Stimulated activated CD4-positive, alpha-beta T cell treated with anti-CD3 and anti-CD28 coated beads, Interleukin-1b, Interleukin-23, amount 100 ng/mL, for 24 hours (primary cell): ENCODE measurements at places on chromosomes 11 and 22.

DNA sequence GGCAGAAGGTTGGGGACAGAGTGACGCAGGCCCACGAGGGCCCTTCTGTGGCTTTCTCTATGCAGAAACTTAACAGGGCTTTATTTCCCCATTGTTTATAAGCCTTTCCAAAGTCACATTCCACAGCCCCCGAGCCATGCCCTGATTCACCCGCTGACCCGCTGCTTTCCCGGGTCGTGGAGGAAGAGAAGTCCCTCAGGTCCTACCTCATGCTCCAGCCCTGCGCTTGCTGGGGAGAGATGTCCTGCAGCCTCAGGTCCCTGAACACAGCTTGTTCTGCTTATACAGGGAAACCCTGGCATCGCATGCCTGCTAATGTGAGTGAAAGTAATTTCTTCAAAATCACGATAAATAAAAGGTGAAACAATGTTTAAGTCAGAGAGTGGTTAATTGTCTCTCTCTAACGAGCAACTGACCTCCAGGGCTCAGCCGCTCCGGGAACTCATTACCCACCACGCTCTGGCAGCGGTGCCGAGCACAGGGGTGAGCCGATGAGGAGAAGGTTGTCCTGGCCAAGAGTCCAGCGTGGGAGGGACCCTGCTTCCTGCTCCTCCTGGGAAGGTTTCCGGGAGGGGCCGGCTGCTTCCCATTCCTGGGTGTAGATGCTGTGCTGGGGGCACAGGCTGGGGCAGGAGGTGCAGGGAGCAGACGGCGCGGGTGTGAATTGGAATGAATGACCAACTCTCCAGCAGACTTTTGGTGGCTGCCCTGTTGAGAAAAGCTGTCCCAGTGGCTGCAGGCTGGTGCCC is 595.2 kb downstream of the BRD1 start:
- DNase-seq = no peak

- no peak for DNase-seq
Measured at GRCh38 chr11:3849297-3849874, 6.1 kb upstream of the STIM1 start.

DNA sequence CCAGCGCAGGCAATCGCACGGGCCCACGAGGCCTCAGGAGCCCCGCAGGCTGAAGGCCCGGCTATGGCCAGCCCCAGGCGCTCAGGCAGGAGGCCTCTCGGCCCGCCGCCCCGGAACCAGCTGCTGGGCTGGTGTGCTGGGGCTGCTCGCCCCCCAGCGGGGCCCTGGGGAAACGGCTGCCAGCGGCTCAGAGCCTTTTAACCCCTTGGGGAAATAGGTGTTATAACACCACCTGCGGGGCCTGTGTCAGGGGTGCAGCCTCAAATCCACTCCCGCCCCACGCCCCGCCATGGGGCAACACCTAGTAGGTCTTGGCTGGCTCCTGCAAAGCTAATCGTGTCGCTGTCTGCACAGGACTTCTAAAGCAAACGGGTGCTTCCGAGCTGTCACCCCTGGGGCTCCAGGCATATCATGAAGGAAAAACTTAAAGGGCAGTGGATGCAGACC is 237.4 kb downstream of the TTC28 start:
- peak; percentile 59 for DNase-seq

- no peak for DNase-seq
Measured at GRCh38 chr22:37287550-37287951, 5.2 kb downstream of the CYTH4 start.

DNA sequence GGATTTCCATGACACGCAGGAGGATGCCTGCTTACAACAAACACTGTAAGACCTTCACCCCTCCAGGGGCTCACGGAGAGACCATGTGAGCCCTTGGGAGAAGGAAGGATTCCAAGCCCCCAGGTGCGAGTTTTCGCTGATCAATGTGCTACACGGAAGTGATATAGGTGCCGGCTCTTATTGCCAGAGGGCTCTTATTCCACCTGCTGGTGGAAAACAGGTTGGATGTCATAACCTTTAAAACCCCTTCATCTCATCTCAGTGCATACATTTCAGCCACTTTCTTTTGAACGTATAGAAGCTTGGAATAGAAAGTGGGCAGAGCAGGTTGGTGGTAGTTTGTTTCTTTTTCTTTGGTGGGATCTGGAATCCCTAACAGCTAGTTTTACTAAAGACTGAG is 25.8 kb downstream of the LAYN start:
- DNase-seq = no peak

DNA sequence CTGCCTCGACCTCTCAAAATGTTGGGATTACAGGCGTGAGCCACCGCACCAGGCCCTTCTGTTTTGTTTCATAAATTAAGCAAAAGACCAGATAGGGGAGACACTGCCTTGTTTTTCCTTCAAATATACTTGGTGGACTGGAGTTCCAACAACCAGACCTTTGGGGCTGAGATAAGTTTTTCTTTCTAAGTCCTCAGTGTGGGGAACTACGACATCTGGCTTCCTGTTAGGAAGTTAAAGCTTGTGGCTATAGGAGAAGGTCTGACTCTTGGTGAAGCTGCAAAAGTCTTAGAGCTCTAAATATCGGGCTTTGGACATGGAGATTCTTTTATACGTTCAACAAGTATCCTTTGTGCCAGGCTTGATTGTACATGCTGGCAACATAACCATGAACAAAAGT is 64.1 kb upstream of the EED start:
- no peak for DNase-seq

DNA sequence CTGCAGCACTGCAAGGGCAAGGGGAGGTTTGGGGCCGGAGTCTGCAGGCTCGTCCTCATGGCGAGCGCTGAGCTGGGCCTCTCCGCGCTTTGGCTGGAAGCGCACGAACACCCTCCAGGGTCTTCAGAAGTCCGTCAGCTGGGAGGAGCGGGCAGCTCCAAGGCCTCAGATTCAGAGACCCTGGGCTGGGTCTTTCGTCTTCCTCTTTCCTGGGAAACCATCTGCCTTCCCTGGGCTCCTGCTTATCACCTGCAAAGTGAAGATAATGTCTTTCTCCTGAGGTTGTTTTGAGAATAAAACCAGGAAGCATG is 525.6 kb downstream of the BRD1 start:
- DNase-seq = no peak

DNA sequence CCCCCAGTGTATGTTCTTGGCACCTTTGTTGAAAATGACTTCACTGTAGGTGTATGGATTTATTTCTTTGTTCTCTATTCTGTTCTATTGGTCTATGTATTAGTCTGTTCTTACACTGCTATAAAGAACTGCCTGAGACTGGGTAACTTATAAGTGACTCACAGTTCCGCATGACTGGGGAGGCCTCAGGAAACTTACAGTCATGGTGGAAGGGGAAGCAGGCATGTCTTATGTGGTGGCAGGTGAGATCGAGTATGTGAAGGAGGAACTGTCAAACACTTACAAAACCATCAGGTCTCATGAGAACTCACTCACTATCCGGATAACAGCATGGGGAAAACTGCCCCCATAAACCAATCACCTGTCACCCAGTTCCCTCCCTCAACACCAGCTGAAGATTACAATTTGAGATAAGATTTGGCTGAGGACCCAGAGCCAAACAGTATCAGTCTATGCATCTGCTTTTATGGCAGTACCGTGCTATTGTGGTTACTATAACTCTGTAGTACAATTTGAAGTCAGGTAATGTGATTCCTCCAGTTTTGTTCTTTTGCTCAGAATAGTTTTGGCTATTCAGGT is 836.2 kb downstream of the DLG2 start:
- DNase-seq = no peak

DNA sequence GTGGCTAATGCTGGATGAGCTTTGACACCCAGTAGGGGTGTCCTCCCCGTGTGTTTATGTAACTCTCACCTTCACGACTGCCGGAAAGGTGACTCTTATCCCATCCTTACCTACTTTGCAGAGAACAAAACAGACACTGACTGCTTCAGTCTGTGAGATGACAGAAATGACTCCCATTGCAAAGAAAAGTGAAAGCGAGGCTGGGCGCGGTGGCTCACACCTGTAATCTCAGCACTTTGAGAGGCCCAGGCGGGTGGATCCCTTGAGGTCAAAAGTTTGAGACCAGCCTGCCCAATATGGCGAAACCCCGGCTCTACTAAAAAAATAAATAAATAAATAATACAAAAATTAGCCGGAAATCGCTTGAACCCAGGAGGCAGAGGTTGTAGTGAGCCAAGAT is 106.4 kb upstream of the ANO1 start:
- DNase-seq = no peak

- no peak for DNase-seq
Measured at GRCh38 chr11:113506893-113507292, 31.7 kb upstream of the DRD2 start.

DNA sequence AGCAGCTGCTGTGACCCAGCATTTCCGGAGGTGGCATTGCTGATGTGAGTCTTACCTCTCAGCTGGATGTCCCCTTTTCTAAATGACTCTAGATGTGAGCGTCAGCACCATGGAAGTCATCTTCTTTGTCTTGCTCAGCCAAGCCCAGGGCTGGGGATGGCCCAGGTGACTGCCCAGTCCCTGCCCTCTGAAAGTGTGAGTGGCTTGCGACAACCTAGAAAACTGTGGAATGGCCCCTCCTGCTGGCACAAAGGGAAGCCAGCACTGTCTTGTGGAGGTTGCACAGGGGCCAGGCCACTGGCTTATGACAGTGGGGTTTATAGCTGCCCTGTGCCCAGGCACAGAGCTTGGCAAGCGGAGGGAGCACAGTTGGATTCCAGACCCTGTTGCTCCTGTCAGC is 6.2 kb downstream of the TUB start:
- DNase-seq = no peak

GRCh38 chr11:26743622-26744021 is 21.8 kb upstream of the SLC5A12 start:
- no peak for DNase-seq

GRCh38 chr11:116242006-116242405 is 530.8 kb downstream of the BUD13 start:
- no peak for DNase-seq

GRCh38 chr11:58739725-58740430 is 8.1 kb upstream of the GLYAT start:
- no peak for DNase-seq

DNA sequence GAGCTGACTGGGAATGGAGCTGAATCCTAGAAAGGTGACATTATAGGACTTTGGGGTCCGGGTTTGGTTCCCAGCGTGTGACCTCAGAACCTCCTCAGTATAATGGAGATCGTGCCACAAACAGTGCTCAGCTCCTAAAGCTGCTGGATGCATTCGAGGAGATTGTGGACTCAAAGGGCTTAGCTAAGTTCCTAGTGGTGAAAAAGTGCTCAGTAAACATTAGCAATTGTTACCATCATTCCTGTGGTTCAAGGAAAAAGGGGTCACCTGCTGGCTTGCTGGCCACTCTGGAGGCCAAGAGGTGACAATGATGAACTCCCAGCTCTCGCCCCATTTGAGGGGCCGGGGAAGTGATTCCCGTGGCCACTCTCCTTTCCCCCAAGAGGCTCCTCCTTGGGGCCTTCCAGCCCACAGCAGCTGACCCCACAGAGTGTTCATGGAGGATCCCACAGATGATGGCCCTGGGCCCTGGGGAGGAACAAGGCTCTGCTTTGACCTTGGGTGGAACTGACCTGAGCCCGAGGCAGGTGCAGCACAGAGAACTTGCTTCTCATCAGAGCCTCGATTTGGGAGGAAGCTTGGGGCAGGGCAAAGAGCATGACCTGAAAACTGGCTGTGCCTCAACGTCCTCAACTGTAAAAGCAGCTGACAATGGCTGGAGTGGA is 40.1 kb downstream of the TRIM29 start:
- DNase-seq = no peak

DNA sequence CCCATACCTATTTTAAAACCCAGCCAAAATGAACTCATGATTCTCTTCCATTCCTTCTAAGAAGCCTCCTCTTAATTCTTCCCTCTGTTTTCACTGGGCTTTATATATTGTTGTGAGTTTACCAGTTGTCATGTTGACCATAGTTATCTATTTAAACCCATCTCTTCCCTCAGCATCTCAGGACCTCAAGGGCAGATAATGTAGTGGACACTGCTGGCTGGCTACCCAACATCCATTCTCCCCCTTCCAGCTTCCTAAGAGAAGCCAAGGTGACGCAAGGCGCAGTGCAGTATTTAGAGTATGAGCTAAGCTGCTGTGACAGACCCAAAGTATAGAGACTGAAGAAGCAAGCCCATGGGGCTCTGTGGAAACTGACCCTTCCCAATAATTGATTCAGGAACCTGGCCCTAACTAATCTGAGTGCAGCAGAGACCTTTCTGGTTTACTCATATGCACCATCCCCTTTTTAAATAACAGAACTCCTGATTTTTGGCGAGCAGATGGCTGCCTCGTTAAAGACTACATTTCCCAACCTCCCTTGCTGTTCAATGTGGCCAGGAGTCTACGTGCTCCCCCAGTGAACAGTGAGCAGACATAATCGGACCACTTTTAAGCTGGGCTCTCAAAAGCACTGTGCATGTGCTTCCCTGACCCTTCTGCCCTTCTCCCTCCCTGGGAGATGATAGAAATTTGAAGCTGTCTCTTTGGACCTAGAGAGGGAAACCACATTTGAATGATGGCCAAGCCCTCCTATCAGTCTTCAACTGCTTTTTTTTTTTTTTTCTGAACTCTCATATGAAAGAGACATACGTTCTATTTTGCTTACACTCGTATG is 28.1 kb upstream of the CREB3L1 start:
- no peak for DNase-seq

- no peak for DNase-seq
Measured at GRCh38 chr22:19079691-19080090, 42.5 kb downstream of the DGCR2 start.

DNA sequence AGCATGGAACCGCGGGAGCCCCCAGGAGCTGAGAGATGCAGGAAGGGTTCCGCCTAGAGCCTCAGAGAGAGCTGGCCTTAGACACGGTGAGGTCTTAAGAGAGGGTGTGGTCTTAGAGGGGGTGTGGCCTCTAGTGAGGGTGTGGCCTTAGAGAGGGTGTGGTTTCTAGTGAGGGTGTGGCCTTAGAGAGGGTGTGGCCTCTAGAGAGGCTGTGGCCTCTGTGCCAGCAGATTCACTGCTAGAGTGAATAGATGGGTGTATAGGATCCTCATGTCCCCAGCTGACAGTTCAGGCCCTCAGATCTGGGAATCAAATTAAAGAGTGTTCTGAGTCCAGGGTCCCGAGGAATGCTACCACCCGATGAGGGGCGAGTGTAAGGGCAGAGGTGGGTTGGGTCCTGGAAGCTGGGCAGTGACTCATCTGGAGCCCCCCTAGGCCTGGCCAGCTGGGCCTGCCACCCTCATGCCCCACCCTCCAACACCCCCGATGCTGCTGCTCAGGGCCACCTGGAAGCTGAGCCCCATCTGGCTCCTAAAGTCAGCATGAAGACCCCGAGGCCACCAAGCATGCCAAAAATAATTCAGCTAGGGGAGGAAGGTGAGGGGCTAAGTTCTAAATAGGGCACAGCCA is 49.5 kb downstream of the IGF2 start:
- DNase-seq = no peak

DNA sequence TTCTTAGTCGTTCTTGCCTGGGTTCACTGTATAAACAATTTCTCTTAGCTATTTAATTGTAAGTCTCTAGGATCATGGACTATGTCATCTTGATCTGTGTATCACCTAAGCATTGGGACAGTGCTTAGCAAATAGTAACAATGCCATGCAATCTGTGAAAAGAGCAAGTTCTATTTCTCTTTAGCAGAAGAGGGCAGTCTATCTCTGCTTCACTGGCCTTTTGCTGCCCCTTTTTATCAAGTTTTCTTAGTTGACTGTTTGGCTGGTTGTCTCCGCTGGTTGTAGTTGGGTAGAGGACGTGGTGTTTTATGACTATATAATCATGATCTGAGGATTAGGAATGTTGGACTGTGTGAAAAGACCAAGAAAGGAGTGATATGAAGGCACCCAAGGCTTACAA is 315.0 kb downstream of the JRKL start:
- DNase-seq = no peak
